ENCODE measurements at places on chromosomes 2 and 18.

DNA sequence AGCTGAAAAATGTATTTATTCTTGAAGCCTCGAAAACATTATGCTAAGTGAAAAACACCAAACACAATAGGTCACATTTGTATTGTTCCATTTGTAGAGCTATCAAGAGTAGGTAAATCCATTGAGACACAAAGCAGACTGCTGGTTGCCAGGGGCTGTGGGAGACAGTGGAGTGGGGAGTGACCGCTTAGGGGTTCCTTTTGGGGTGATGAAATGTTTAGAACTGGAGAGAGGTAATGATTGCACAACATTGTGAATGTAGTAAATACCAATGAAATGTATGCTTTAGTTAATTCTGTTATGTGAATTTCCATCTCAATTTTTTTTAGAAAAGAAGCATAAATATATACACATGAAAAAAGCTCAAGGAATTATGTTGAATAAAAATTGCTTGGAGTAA is 15.8 kb downstream of the KCTD18 start:
- no peak for DNase-seq

GRCh38 chr18:79975985-79976680 is 11.7 kb downstream of the HSBP1L1 start:
- DNase-seq = no peak

- peak; percentile 55 for DNase-seq
Measured at GRCh38 chr2:15159751-15160177, 401.4 kb downstream of the NBAS start.

GRCh38 chr18:10457767-10458166 is 3.3 kb downstream of the APCDD1 start:
- DNase-seq = no peak

- DNase-seq = no peak
Measured at GRCh38 chr2:179255129-179255528, 9.5 kb downstream of the SESTD1 start.

Data from glomerular endothelial cell (primary cell).